ENCODE measurements at places on chromosomes 7 and 10.

- DNase-seq: no peak
Observed at GRCh38 chr10:122010405-122011050, 21.6 kb downstream of the TACC2 start.

GRCh38 chr7:39709029-39709428 is 85.7 kb downstream of the RALA start:
- DNase-seq: no peak

GRCh38 chr10:46534828-46535524 is 21.5 kb downstream of the GPRIN2 start:
- DNase-seq: no peak

- no peak for DNase-seq
Observed at GRCh38 chr7:83921941-83922607, 272.5 kb downstream of the SEMA3A start.

GRCh38 chr7:22240904-22241571 is 115.9 kb downstream of the RAPGEF5 start:
- peak; percentile 18 for DNase-seq

DNA sequence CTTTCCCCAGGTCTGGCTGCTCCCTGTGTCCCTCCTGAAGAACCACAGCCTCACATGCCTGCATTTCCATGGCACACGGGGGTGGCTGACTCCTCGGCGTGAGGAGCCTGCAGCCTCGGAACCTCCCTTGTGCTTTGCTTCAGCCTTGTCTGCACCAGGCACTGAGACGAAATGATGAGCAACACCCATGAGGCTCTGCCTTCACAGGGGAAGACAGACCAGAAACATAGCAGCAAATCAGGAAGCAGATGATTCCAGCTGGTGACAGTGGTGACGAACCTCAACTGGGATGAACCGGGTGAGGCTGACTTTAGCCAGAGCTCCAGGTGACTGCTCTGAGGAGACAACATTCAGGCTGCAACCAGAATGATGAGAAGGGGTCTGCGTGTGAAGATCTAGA is 84.5 kb upstream of the SMNDC1 start:
- DNase-seq: no peak

GRCh38 chr7:144842377-144842851 is 6.6 kb upstream of the TPK1 start:
- DNase-seq: no peak

GRCh38 chr10:129520440-129521080 is 53.5 kb downstream of the MGMT start:
- no peak for DNase-seq

- DNase-seq: peak; percentile 91
Observed at GRCh38 chr10:119680050-119680449, 28.9 kb downstream of the BAG3 start.

DNA sequence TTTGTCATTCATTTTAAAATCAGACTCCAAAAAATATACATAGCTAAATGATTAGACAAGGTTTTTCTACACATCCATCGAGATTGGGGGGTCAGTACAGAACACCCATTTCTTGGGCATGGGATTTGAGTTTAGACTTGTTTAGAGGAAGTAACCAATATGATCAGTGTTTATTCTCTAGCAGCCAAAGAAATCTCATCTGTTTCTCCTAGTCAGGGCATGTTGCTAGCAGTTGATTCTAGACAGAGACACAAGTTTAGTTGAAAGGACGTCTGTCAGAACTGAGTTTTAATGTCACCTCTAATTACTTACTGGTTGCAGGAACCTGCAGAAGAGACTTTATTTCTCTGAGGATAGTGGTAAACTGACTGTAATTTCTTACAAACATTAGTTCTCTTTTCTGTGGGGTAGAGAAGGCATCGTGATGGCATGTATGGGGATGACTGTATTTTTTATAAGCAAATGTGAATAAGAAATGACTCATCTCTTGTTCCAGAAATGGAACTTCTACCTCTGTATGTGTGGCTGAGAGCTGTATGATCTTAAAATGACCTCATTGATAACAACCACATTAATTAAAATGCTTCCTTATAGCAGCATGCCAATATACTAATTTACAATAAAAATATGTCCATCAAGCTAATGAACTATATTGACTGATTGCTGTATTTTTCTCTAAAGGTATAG is 30.6 kb upstream of the RHOBTB1 start:
- DNase-seq: peak; percentile 82

DNA sequence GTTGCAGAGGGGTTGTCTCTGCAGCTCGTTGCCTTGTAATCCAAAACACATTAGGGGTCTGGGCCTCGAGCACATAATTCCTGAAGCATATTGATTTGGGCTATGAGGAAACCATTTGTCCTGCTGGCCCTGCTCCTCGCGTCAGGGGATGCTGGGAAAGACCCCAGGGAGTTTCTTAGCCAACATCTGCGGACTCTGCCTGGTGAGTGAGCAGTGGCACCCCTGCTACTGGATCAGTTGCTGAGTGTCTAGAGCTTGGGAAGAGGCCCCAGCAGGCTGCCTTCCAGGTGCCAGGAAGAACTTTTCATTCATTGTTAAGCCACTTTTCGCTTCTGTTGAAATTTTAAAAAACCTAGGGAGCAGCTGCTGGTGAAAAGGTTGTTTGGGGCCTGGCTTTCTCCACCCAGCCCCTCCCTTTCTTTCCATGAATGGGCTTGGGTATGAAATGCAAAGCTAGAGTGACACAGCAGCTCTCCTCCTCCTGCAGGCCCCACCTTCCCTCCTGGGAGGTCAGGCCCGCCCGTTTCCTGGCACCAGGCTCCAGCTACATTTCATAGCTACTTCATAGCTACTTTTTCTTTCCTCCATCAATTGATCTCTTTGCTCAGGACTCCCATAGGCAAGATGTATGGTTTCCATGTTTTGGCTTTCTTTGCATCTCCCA is 26.8 kb downstream of the TACR2 start:
- DNase-seq: peak; percentile 66

DNA sequence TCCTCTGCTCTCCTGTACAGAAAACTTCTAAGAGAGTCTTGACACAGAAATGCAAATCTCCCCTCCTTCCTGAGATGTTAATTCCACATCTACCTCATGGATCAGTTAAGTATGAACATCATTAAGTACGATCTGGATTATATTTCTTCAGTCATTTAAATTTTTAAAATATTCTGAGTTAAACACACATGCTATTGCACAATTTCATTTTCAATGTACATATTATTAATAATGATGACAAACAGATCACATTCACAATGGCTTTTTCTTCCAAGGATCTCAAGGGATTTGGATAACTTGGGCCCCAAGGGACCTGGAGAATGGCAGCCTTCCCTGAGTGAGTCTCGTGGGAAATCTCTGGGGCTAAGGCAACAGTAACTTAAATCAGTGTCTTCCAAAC is 16.2 kb downstream of the BEND7 start:
- DNase-seq: no peak

DNA sequence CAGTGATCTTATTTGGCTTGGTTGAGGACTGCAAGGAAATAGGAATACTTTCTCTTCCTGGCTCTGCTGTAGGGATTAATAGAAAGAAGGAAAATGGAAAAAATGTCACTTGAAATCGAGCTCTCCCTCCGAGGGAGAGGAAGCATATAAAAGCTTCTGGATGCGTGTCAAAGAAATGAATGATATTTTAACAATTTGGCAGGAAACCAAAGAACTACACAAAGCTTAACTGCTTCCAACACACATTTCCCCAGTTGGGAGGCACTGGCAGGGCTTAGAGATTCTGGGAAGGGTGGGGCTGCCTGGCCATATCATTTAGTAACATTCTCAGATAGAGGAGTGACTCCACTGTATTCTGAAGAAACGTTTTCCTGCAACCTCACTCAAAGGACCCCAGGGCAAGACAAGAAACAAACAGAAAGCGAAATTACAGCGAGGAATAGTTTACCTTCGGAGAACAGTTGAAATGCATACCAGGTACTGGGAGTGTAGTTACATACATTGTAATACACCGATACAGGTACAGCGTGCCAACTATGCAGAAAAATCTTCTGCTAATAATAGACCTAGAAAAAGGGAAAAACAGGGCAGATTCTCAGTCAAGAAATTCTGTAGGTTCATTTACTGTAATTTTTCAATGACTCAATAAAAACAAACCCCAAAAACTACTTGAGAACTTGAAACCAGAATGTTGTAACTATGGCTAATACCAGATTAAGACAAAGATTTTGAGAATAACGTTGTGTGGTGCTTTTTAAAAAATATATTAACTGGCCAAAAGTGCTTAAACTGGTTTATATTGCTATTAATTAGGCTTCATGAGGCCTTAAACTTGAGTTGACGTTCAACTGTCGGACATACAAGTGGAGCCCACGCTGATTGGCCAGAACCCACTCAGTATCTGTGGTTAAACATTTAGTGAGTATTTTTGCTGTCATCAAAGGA is 75.7 kb upstream of the ASAH2 start:
- DNase-seq: peak; percentile 100

DNA sequence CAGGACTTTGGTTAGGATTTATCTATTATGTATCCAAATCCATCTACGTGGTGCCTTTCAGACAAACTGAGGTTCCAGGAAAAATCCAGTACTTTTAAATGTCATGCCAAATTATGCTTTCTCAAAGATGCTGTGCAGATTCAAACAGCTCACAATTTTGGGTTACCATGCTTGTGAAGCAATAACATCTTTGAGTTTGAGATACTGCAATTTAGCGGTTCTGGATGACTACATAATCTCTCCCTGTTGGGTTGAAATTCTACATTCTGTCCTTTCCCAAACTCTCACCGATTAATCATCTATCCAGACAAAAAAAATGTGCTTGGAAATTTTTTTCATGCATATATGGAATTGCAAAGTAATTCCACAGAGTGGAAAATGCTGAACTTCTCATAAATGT is 3.5 kb downstream of the RHOBTB1 start:
- no peak for DNase-seq

GRCh38 chr7:5478568-5479430 is 55.2 kb upstream of the TNRC18 start:
- no peak for DNase-seq

- no peak for DNase-seq
Observed at GRCh38 chr10:122213766-122214165, 57.3 kb upstream of the BTBD16 start.

- no peak for DNase-seq
Observed at GRCh38 chr10:126294451-126294850, 93.8 kb downstream of the ADAM12 start.

DNA sequence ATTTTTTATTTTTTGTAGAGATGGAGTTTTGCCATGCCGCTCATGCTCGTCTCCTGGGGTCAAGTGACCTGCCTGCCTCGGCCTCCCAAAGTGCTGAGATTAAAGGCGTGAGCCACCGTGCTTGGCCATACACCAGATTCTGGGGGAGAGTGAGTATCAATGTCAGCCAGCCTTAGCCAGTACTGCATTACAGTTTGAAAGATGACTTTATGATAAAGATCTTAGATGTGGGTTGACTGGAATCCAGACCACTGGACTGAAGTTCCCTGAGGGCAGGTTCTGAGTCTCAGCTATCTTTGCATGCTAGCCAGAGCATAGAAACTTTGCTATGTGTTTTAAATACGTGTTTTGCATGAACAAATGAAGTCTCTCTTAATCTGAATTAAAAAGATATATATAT is 117.2 kb upstream of the EFCAB10 start:
- no peak for DNase-seq

GRCh38 chr10:72414642-72415041 is 59.9 kb upstream of the DNAJB12 start:
- DNase-seq: no peak

DNA sequence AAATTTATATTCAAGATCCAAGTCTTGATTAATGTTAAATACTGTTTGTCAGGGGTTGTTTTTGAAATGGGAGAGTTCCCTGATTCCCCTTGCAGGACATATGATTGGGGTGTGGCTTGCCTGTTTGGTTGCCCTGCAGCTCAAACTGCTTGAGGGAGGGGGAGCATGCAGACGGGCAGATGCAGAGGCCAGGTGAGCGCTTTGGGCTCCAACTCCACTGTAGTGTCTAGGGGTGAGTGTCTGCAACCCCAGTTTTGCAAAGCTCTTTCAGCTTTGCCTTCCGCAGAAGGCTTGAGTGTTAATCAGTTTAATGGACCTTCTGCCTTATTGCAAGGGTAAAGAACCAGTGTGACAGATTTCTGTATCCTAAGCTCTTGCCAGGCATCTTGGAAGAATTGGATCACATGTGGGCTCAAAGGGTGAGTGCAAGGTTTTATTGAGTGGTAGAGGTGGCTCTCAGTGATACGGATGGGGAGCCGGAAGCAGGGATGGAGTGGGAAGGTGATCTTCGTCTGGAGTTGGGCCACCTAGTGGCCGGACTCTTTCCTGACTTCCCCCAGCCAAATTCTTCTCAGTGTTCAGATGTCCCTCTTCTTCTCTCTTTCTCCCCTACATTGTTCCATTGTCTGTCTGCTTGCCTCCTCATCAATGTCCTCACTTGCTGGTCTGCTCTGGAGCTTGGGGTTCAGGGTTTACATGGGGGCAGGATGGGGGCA is 479.7 kb downstream of the ATRNL1 start:
- no peak for DNase-seq

DNA sequence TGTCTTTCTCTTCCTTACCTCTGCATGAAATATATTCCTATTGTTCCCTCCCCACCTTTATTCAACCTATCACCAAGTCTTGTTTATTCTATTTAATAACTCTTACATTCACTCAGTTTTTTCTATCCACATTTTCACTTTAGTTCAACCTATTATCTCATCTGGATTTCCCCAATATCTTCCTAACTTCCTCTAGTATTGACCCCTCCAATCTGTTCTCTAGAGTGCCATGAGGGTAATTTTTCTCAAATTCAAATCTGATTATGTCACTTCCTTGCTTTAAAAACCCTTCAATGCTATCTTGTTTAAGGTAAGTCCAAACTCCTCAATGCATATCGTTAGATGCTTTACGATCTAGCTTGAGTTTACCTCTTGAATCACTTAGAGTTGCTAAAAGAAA is 86.5 kb downstream of the SDHAF3 start:
- DNase-seq: no peak

GRCh38 chr7:77933394-77933793 is 134.8 kb downstream of the PHTF2 start:
- peak; percentile 45 for DNase-seq

DNA sequence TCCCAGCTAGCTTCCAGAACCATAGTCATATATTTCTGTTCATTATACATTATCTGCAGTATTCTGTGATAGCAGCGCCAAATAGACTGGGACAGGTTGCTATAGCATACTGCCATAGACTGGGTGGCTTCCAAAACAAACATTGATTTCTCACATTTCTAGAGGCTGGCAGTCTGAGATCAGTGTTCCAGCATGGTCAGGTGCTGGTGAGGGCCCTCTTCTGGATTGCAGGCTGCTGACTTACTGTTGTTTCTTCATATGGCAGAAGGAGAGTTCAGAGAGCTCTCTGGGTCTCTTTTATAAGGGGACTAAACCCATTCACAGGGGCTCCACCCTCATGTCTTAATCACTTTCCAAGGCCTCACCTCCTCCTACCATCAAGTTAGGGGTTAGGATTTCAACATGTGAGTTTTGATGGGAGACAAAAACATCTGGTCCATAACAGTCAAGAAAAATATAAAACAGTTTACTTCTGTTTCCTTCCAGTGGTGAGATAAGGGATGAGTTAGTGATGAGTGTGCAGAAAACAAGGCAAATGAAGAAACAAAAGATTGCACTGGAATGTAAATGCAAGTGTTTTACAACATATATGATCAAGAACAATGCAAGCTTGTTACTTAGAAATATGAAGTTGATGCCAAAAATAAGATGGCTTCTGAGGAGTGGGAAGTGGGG is 399.0 kb upstream of the C7orf33 start:
- DNase-seq: no peak
